ENCODE measurements at places on chromosomes 3 and 15.

GRCh38 chr15:72155003-72155621 is 36.9 kb downstream of the SENP8 start:
- DNase-seq = no peak

DNA sequence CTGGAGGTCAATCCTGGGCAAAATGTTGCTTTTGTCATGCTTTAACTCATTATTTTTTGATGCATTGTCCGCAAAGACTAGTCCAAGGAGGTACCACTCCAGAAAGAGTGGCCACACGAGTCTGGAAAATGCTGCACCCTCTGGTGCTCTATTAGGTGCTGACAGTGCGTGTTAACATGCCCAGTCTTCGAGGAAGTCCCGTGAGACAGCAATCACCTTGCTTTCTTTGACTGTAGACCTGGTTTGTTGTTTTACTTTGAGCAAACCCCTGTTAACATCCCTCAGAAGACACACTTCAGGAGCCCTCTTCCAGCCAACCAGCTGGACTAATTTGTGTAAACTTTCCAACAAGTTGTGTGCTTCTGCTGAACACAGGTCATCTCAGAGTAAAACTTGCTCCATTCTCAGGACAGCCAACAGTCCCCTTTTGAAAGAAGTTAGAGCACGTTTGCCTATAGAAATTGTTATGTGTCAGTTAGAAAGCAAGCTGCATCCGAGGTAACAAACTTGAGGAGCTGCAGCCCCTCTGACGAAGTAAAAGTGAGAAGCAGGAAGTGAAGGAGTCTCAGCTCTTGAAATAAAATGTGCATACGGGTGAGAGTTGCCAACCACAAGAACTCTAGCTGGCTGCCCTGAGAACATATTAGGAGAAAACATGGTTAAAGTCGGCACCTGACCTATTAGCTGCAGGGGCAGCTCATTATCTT is 205.0 kb downstream of the LPP start:
- DNase-seq = no peak

DNA sequence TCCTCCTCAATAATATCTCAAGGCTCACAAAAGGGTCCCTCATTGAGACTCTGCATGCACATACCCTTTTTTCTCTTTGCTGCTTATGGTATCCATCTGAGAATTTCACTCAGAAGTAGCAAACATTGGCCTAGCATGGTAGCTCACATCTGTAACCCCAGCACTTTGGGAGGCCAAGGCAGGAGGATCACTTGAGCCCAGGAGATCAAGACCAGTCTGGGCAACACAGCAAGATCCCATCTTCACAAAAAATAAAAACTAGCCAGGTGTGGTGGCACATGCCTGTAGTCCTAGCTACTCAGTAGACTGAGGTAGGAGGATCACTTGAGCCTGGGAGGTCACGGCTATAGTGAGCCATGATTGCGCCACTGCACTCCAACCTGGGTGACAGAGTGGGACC is 11.7 kb downstream of the LRIG1 start:
- DNase-seq = no peak

DNA sequence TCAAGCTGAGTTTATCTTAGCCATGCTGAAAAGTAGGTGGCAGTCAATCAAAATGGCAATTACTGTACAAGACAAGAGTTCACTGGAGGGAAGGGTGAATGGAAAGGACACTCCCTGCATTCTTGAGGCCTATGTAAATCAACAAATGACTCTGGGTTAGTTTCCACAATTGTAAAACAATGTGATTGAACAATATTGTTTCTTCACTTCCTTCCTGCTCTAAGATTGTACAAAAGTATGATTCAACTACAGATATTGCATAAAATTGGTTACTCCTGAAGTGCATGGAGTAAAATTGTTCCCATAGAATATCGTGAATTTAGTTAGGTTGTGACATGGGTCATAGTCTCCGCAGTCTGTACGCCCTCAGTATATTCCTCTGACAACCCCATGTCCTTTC is 277.6 kb downstream of the LPP start:
- no peak for DNase-seq
